ENCODE measurements at places on chromosomes 5 and 9.

GRCh38 chr9:99731950-99732349, 89.7 kb upstream of the NR4A3 start:
- DNase-seq: no peak

DNA sequence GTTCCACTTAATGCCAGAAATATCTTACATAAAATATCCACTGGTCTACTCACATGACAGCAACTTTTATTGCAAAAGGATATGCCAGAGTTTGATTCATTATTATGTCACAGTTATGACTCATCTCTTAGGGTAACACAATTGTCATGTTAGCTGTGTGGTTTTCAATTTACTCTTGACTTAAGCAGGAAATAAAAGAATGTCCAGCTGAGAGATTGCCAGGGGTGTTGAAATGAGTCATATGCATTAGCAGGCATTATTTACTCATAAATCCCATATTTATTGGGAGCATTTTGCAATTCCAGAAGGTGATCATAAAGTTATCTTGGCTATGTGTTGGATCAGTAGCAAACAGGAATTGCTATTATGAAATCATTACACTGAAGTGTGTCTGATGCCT, 1164.6 kb upstream of the CDH18 start:
- DNase-seq: no peak

- no peak for DNase-seq
These were observed 15.7 kb downstream of the LVRN start for GRCh38 chr5:115977988-115978387.

- no peak for DNase-seq
These were observed 16.4 kb downstream of the RETREG1 start for GRCh38 chr5:16600397-16600796.

- no peak for DNase-seq
These were observed 114.7 kb upstream of the ADAMTS19 start for GRCh38 chr5:129345213-129345924.
